ENCODE measurements at places on chromosomes 2 and 18.

- no peak for DNase-seq
Observed at GRCh38 chr2:17822445-17823117, 6.3 kb downstream of the MSGN1 start.

- DNase-seq = no peak
Observed at GRCh38 chr18:12960853-12961397, 13.1 kb downstream of the SEH1L start.

- no peak for DNase-seq
Observed at GRCh38 chr18:41466436-41467160, 488.4 kb upstream of the PIK3C3 start.

GRCh38 chr18:26656944-26657536 is 108.7 kb upstream of the KCTD1 start:
- DNase-seq = peak; percentile 36

DNA sequence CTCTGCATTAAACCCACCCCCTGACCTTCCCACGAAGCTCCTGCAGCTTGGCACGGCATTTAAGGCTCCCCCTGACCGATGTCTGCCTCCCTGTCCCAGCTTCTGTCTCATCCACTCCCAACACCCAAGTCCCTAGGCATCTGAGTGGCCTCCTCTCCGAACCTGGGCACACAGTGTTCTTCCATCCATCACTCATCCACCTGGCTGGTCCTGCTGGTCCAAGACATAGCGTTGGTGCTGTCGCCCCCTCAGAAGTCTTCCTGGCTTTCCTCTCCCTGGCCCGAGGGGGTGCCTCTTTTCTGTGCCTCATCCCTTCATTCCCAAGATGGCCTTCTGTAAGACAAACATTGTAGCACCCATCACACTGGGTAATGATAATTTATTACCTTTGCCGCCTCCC is 323.6 kb downstream of the GBX2 start:
- no peak for DNase-seq

DNA sequence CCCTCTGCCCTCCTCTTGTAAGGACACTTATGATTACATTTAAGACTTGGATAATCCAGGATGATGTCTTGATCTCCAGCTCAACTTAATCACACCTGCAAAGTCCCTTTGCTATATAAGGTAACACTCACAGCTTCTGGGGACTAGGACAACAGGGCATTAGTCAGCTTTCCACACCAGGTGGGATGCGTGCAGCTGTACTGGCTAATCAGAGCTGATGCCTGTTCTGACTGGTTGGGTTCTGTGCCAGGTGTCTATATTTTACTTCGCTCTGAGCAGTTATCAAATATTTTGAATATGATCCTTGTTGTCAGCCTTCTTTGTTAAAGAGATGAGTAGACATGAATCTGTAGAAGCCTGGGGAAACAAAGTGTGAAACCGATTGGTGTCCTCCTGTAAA is 115.5 kb upstream of the ATP8B1 start:
- no peak for DNase-seq

DNA sequence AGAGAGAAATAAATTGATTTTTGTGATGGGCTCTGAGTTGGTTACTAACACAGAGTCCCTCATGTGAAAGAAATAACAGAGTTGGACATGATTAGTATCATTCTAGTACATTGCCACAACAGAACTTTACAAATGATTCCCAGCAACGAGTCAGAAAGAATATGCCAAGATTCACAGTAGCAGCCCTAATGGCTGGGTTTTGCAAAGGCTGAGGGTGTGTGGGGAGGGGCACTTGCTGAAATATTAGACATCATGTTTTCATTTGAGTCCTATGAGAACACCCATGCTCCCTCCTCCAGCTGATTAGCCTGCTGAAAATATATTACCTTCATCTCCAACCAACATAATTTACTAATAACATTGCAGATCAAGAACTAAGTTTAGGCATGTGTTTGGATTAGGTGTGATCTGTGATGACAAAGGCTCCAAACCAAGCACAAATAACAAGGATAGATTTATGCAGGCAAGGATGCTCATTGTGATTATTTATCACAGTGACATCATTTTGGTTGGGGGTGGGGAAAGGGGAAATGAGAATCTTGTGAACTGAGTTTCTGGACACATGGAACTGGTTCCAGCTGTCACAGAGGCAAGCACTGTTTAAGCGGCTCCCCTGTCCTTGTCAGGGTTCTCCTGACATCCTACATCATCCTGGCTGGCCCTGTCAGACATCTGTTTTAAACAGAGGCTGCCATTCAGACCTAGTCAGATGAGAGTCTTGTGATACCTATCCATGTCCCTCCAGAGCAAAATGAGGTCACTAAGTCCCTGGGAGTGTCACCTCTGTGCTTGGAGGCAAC is 205.8 kb upstream of the NCKAP5 start:
- no peak for DNase-seq

DNA sequence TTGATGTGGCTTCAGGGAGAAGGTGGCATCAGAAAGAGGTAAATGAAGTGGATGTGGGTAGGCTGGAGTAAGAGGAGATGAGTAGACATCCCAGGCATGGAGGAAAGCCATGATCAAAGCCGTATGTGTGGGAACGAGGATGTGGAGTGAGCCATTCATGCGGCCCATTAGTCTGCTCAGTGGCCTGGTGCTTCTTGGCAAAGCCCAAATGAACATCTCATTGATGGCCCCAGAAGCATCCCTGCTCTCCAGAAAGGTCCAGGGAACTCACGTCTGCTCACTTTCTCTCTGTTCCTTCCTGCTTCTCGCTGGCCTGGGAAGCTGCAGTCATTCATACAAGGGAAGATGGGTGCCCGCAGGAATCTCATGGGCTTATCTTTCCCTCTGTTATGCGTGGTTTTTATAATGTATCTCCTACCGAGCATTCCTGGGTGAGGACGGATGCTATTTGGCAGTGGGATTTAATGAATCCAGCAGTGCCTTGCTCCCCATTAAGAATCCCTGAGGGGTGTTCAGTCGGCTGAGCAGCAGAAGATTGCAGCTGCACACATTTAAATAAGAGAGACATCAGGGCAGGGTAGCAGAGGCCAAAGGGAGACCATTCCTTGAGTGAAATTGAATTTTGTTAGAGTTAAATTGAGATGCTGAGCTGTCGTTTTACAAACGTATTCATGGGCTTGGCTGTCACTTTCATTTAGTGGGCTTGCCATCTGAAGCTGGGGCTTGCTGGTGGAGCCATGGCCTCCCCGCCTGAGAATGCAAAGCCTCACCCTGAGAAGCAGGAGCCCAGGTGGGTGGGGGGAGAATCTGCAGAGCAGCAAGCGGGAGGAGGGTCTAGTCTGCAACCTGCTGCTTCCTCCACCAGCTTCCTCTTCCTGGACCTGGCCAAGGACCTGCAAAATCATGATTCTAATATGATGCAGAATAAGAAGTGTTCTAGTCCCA is 64.5 kb downstream of the LYPD1 start:
- no peak for DNase-seq

GRCh38 chr2:2834516-2835254 is 503.6 kb upstream of the MYT1L start:
- no peak for DNase-seq

GRCh38 chr2:231386446-231386845 is 9.1 kb upstream of the B3GNT7 start:
- no peak for DNase-seq

DNA sequence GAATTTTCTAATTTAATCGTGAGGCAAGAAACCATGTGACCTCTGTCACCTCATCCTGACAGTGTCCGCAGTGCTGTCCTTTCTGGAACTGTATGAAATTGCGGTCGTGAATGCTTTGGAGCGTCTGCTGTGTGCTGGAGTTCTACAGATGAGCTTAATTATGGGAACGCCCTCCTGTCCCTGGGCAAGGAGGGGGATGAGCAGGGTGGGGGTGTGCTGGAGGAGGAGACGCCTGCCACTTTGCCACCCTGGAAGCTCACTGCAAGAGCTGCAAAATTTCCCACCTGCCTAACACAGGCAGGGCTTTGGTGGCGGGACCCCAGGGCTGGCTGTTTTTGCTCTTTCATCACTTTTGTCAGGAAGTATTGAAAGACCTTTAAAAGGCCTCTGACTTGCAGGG is 6.5 kb downstream of the LPIN1 start:
- DNase-seq = no peak
